Activated effector memory CD4-positive, alpha-beta T cell treated with Interleukin-2 at 50 U/mL for 16 hours (primary cell): ENCODE measurements at places on chromosomes 6 and 20.
A peak's percentile ranks its signal among the peaks of the same experiment; 100 is the strongest.

DNA sequence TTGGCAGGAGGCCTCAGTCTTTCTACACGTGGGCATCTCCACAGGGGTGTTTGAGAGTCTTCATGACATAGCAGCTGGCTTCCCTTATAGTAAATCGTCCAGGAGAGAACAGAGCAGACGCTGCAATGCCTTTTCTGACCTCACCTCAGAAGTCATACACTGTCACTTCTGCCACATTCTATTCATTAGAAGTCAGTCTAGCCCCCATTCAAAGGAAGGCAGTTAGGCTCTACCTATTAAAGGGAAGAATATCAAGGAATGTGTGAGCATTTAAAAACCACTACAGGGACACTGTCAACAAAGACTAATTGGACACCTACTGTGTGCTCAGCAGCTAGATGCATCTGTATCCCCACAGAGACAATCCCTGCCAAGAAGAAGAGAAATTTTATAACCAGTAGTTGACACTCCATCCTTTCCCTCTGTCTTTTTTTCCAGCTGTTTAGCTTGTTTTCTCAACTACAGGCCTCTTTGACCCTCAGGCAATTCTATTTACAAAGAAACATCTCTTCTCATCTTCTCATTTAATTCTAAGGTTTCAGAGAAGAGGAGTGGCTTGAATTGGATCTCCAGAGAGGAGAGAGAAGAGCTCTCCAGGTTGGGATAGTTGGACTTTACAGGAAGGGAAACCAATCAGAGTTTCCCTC is 18.6 kb downstream of the ARMC12 start:
- no peak for DNase-seq

- DNase-seq: peak; percentile 14
Measured at GRCh38 chr20:32971703-32972161, 32.5 kb downstream of the SUN5 start.

DNA sequence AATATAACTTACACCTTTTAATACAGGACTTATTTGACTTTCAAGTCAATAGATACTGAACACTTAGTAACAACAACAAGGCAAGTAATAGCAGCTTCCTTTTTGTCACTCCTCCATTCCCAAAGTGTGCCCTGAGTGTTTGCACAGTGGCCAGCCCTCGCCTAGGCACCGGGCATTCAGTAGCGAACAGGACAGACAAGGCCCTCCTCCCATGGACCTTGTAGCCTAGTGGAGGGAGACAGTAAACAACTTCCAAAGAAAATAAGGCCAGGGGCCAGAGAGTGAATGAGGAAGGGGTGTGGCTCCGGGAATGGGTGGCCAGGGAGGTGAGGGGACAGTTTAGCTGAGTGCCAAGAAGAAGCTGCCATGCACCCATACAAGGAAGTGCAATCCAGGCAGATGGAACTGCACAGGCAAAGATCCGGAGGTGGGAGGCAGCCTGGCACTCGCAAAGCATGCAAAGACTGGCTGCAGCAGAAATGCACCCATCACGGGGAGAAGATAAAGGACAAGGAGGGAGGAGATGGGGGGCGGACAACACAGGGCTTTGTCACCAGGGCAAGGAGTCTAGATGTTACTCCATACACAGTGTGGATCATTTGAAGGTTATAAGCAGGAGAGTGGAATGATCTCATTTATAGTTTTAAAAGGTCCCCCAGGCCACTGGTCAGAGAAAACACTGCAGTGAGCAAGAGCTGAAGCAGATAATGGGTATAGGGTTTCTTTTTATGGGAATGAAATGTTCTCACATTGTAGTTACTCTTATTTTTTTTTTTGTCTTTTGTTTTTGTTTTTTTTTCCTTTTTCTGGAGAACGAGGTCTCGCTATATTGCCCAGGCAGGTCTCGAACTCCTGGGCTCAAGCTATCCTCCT is 32.2 kb downstream of the ATP9A start:
- DNase-seq: no peak

DNA sequence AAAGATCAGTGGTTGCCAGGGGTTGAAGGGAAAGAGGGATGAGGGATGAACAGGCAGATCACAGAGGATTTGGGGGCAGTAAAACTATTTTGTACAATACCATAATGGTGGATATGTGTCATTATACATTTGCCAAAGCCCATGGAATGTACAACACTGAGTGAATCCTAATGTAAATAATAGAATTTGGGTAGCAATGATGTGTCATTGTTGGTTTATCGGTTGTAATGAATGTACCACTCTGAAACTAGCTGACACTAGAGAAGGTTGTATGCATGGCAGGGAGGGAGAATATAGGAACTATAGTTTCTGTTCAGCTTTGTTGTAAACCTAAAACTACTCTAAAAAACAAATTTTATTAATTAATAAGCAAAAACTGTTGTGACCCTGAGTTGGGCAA is 17.8 kb upstream of the ASF1A start:
- DNase-seq: no peak

DNA sequence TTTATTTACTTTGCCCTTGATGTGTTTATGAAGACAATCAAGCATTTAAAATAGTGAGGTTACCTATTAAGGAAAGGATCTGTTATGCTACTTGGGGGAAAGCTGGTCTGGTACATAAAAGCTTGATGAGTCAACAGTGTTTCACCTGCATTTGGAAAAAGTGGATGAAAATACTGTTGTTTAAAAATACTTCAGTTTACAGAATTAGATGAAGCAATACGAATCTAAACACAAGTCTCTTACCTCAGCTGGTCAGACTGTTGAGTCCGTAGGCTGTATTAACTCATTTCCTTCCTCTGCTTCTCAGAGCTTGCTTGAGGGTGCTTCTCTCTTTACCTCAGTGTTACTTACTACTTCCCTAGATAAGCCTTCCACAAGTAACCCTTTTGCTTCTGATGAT is 36.1 kb downstream of the NKX2-4 start:
- DNase-seq: no peak

DNA sequence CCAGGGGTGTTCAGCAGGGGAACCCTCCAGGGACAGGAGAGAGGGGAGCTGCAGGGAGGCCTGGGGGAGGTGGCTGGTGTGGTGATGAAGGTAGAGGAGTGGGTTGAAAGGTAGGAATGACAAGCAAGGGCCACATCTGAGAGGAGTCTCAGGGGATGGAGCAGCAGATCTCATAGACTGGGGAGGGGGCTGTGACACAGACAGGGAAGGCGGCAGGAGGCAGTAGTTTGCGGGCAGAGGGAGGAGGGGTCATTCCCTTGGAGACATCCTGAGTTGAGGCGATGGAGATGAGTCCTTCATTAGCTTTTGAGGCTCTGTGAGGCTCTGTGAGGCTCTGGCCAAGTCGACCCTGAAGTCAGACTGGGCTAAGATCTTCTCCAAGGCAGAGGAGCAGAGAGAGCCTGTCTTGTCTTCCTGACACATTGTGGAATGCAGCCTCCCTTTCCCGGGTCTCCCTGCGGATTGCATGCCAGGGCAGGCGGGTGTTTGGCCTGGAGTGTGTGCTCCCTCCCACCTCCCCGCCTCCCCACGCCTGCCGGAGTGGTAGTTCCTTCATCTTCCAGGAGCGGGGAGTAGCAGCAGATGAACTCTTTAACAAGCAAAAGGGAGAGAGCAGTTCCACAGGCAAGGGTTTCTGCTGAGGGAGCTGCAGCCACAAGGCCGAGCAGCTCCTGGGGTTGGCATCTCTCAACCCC is 34.3 kb upstream of the MLN start:
- DNase-seq: no peak

- no peak for DNase-seq
Measured at GRCh38 chr6:138795809-138796603, at the start of gene ECT2L. Gene ECT2L (plus strand): TSS chr6:138796087. CDS start chr6:138813275, 17,188 bp downstream.

- no peak for DNase-seq
Measured at GRCh38 chr6:142954844-142955243, 9.9 kb upstream of the HIVEP2 start.

DNA sequence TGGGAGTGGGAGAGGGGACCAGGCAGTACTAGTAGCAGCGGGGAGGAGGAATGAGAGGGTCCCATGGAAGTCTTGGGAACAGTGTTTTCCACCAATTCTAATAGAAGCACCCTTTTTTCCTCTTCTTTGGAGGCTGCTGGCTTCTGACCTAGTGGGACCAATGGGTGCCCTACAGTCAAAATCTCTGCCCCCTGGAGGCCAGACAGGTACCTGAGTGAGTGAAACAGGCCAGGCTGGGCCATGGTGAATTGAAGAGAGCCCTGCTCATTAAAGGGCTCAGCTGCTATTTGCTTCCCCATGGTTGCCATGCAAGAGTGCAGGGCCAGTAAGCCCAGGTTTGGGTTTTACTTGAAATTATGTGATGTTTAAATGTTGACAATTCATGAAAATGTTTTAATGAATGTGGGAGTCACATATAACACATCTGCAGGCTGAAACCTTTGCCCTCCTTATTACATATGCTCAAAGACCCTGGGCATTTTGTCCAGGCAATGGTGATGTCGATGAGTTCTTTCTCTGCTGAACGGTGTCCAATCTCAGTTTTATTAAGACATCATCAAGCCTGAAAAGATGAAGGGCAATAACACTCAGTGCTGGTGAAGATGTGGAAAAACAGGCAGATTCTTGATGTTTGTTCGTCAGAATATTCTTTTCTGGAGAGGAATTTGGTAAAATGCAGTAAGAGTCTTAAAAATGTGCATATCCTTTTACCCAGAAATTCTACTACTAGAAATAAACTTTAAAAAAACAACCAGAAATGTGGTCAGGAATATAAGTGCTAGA is 42.3 kb upstream of the OCSTAMP start:
- DNase-seq: no peak

GRCh38 chr6:129605967-129606366 is 104.0 kb downstream of the ARHGAP18 start:
- DNase-seq: no peak

DNA sequence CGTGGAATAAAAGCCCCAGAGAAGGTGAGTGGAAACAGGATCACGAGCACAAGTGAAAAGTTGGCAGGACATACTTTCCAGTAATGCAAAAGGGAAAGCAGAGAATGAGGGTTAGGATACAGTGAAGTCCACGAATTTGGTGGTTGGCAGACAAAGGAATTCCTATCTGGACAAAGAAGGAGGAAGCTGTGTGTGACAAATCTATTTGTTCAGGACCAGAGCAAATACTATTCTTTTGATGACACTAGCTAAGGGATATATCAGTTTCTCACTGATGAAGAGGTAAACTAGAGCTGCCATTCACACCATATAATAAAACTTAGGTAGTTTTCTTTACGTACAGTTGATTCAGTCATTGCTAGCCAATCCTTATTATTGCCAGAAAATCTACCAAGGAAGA is 156.8 kb upstream of the GRIK2 start:
- DNase-seq: no peak

GRCh38 chr6:56902641-56903464 is 52.1 kb upstream of the BEND6 start:
- DNase-seq: no peak

DNA sequence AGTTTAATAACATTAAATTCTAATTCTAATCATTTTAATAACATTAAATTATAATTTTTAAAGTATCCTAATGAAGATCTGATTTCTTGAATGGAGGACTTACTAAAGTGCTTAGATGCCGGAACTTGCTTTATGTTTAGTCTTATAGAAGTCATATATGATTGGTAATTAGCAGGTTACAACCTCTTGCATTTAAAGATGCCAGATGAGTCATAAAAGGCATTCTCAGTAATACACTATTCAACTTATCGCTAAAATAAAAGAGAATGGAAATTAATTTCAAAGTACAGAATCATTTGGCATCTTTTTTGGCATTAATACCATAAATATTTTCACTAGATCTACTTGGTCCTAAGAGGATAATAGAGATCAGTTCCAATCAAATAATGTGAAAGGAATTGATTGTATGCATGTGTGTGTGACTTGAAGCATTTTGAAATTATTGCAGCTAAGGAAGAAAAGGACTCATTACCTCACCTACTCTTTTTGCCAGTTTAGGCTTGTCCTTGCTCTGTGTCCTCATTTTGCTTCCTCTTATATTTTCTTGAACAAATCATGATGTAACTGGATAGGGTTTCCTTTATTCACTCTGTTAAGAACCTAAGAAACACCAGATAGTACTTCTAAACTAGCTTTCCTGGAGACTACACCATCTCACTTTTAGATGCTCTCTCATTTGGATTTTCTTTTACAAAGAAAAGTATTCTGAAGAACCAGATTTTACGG is 2.7 kb downstream of the COL21A1 start:
- no peak for DNase-seq

DNA sequence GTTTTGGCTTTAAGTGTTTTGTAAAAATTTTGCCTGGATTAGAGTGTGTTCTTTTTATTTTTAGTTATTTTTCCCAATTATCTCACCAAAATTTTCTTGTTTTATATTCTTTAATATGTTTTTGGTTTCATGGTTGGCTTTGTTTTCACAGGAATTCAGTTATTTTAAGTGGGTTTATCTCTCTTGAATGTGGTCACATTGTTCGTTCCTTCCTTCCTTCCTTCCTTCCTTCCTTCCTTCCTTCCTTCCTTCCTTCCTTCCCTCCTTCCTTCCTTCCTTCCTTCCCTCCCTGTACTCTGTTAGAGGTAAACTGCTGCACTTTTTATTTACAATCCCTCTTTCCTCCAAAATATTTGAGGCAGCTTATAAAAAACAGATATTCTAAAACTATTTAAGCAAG is 672.9 kb upstream of the CITED2 start:
- no peak for DNase-seq

DNA sequence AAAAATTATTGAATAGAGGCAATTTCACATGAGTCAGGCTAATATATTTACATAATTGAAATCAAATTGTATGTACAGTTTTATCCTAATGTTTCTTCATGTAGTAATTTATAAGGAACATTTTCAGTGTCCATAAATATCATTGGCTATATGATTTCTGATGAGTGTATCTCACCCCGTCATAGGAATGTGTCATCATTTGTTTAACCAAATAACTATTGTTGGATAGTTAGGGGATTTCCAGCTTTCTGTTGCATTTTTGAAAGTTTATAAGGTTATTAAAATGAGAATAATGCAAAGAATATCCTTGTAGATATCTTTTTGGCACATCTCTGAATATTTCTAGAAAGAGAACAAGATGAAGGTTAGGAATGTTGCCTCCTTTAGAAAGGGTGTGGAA is 39.0 kb downstream of the SYTL3 start:
- no peak for DNase-seq

DNA sequence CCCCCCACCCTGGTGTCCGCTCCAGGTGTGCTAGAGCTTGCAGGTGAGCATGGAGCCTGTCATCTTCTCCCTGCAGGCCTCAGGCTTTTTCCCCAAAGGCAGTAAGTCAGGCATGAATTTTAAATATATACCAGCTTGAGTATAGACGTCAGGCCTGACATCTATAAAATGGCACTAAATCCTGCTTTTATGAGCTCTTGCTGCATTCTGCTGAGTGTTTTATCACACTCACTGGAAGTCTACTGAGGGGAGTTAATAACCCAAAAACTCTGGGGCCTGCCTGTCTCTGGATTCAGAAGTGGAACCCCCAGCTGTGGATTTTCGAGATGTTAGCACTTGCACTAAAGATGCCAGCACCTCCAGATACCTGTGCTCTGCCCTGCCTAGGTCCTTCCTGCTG is 133.4 kb upstream of the TOP1 start:
- no peak for DNase-seq

GRCh38 chr6:11341867-11342266 is 109.4 kb upstream of the NEDD9 start:
- no peak for DNase-seq

- DNase-seq: no peak
Measured at GRCh38 chr6:154197196-154197860, 158.3 kb downstream of the OPRM1 start.
